ENCODE measurements at places on chromosomes 11 and 22.

DNA sequence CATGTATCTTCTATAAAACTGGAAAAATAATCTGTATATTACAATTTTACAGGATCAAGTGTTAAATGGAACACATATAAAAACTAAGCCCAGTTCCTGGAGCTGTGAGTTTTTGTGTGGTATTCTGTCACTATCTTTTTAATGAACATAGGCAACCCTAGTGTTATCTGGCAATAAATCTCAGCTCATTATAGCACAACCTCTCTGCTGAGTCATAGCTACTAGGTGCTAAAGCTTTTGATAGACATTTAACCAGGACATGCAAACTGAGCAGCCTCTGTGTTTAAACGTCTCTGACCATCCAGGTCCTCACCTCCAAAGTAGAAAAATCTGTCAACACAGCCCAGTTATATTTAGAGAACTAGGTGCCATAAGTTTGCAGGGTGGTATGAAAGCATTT, 91.0 kb upstream of the CARD18 start:
- peak; percentile 36 for DNase-seq

- no peak for DNase-seq
Observed at GRCh38 chr22:31752096-31752847, 1.5 kb upstream of the DEPDC5 start.

GRCh38 chr11:122441666-122442035, 213.9 kb upstream of the UBASH3B start:
- DNase-seq, result no peak

- no peak for DNase-seq
Observed at GRCh38 chr22:22838148-22838786, 49.3 kb upstream of the IGLL5 start.

DNA sequence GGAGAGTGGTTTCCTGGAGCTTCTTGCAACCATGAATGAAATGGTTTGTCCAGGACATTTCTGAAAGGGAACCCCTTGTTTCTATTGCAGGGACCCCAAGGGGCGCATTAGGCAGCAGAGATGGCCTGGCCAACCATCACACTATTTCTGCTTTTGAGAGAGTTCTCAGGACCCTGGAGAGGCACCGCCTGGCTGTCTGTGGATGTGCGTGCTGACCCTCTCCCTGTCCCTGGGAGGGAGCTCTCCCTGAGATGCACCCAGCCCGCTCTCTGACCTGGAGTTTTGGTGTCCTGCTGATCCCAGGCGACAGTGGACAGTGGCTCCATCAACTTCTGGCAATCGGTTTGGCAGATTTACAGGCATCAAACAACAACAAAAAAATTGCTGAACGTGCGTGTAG, 80.3 kb upstream of the SLC22A12 start:
- DNase-seq, result no peak

GRCh38 chr11:86089659-86090058, 20.8 kb upstream of the PICALM start:
- DNase-seq, result no peak

- peak; percentile 49 for DNase-seq
Observed at GRCh38 chr11:22304337-22304961, 33.7 kb upstream of the SLC17A6 start.

DNA sequence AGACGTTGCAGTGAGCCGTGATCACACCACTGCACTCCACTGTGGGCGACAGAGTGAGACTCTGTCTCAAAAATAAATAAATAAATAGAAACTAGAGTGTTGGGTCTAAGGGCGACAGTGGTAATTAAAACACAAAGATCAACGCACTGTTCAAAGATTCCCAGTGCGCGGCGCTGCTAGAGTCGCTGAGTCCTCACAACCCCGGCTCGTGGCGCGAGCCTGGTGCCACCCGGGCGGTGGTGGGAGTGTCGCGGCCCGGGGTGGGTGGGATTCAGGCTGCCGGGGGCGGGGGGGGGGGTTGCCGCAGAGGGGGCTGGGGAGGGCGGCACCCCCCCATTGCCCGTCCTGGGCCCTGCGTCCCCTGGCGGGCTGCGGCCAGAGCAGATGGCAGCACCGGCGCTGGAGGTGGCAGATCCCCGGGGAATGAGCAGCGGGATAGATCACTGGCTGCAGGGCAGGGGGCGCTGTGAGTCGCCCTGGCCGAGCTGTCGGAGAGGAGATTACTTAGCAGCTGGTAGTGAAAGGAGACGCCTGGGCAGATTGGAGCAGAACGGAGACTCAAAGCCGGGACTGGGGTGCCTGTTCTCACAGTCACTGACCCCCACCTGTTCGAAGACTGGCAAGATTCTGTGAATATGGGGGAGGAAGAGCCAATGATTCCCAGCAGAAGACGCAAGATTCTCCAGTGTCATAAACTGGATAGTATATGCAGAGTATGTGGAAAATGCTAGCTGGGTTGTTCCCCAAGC, 30.2 kb upstream of the APOBEC3A start:
- DNase-seq, result peak; percentile 51

DNA sequence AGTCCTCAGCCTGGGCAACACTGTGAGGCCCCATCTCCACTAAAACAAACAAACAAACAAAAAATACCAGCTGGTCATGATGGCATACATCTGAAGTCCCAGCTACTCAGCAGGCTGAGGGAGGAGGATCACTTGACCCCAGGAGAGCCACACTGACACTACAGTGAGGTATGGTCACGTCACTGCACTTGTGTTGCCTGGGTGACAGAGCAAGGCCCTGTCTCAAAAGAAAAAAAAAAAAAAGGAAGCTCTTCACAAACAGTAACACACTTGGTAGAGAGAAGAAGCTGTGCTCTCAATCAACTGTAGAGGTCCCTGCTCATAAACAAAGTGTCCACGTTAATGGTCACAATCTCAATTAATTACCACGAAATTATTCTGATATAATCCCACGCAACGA, 401.6 kb upstream of the CCDC90B start:
- DNase-seq, result no peak

- DNase-seq, result peak; percentile 45
Observed at GRCh38 chr11:112412383-112412782, 151.7 kb upstream of the PLET1 start.

DNA sequence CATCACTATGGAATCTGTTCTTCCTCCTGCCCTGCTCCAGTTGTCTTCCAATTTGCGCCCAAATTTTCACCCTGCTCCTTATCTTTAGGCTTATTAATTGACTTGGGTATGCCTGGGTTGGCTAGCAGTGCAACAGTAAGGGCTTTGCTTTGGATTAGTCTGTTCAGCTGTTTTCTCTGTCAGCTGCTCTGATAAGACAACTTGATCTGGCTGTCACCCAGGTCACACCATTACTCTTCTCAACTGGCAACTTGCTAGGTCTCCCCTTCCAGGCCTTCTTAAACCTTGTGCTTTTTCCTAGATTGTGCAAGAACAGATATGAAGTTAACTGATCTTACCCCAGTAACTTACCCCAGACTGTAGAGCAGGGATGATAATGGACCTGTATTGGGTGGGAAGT, 357.8 kb upstream of the LARGE1 start:
- DNase-seq, result no peak

DNA sequence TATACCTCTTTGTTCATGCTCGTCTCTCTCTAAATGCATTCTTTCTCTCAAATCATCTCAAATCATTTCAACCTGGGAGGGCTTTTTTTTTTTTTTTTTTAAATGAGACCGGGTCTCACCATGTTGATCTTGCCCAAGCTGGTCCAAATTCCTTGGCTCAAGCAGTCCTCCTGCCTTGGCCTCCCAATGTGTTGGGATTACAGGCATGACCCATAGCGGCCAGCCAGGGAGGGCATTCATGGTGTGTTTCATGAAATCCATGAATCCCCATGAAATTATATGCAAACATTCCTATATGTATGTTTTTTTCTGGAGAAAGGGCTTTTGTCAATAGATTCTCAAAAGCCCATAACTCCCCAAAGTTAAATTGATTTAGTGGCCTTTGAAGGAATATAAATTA, 26.2 kb downstream of the ATG13 start:
- no peak for DNase-seq

DNA sequence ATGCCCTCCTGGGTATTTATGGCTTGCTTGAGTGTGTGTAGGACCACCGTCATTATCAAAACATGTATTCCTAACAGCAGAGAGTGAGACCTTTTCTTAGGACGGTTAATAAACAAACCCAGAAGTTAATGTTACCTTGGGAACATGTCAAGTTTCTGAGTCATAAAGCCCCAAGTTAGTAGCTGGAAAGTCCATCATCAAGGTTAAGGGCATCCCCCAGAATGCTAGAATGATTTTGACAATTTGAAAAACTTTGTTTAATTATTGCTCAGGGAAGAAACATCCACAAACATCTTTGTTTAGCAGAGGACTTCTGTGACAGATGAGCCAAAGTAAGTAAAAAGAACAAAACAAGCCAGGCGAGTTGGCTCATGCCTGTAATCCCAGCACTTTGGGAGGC, 20.0 kb downstream of the CAVIN3 start:
- DNase-seq, result no peak

DNA sequence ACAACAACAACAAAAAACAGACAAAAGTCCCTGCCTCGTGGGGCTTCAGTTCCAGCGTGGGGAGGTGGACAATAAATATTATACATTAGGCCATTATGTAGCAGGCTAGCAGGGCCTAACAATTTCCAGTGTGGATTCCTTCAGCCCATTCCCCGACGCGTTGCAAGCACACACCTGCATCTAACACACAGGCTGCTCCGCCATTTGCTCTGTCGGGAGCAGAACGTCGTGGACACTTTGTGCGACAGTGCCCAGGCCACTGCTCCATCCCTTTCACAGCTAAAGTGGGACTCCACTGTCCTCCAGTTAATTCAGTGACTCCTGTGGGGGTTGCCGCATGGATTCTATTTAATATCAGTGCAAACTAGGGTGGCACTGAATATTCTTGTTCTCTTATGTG, 10.9 kb upstream of the FGF3 start:
- DNase-seq, result no peak

DNA sequence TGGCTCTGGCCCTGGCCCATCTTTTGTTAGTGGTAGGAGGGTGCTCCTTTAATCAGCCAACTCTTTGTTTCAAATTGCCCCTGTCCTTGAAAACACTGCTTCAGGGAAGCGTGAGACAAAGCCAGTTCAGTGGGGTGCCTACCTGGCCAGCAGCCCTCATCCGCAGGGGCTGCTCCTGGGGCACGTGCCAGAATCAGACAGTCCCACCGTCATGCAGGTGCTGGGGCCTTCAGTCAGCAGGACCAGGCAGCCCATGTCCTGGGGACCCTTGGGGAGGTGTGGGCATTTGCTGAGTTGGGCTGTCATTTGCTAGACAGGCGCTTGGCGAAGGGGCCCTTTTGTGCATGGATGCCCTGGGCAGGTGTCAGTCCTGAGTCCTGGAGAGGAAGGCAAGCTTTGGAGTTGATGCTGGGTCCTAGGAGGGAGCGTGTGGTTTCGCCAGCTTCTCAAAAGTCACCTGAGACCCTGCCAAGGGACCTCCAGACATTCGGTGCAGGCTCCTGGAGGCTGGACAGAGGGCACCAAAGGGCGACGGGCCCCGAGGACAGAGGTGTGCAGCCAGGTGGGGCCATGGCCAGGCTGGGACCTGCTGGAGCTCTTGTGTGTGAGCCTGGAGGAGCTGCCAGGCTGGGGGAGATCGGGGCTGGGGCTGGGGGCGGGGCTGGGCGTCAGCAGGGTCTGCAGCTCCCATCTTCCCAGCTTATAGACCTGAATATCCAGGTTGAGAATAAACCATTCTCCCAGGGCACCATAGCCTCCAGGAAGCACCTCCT, 15.0 kb upstream of the RTN4R start:
- DNase-seq, result no peak

- DNase-seq, result peak; percentile 36
Observed at GRCh38 chr11:20443596-20443995, 56.1 kb downstream of the PRMT3 start.

- no peak for DNase-seq
Observed at GRCh38 chr11:77139201-77139600, 11.2 kb downstream of the MYO7A start.

GRCh38 chr11:15142838-15143237, 28.1 kb downstream of the INSC start:
- DNase-seq, result no peak

DNA sequence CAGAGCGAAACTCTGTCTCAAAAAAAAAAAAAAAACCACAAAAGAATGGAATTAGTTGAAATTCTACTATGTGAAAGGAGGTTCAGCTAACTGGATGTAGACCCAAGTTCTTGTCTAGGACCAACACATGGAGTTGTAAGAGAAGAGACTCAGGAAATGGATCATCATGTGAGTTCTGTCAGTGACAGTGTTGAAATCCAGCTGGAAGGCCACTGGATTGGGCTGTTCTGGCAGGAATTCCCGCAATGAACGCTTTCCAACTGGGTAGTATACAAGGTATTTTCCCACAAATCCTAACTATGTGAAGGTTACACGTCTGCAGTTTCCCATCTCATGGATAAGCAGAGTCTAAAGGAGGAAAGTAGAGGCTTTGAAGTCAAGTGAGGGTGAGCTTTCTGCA, 151.2 kb downstream of the MAML2 start:
- no peak for DNase-seq

- peak; percentile 67 for DNase-seq
Observed at GRCh38 chr11:71481101-71481960, 28.3 kb downstream of the NADSYN1 start.
